NCI-H1417 treated with DMSO at 0.1 percent for 48 hours (cell line): ENCODE measurements at places on chromosomes 7 and 10.

GRCh38 chr10:132493756-132494290 lies 43.8 kb upstream of the INPP5A start:
- no peak for DNase-seq

- DNase-seq: no peak
Observed at GRCh38 chr7:155729847-155730246, 82.4 kb downstream of the SHH start.

DNA sequence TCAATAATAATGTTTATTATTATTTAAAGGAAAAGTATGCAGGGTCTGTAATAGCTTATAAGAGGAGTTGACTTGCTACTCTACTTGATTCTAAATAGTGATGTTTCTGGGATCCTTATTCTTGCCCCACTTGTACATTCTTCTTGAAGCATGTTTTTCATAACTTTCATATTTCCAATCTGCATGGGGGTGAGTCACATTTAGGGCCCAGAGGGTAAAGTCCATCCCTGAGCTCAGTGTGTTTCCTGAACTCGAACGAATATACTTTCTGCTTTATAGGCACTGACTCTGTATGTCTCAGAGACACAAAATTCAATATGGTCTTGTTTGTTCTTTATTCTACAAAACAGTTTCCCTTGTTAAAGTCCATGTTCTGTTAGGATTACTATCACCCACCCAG lies 61.0 kb upstream of the SMIM30 start:
- DNase-seq: no peak

- DNase-seq: no peak
Observed at GRCh38 chr7:148763622-148764021, 64.9 kb downstream of the CUL1 start.

- DNase-seq: no peak
Observed at GRCh38 chr7:31710171-31710570, 23.2 kb downstream of the PPP1R17 start.

DNA sequence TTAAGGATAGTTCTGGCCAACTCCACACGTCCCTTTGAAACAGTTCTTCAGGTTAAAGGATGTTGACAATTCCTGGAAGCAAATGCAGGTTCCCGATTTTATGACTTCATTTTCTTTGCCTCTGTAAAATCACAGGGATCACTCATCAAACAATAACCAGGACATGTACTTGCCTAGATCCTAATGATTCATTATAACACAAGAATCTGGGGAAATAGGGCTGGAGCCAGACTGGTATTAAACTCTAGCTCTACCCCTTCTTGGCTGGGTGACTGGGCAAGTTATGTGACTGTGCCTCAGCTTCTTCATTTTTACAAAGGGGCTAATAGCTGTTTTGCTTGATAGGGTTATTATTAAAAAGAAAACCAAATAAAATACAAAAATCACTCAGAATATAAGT lies 56.0 kb upstream of the KCND2 start:
- no peak for DNase-seq

GRCh38 chr10:1635340-1635739 lies 102.0 kb downstream of the ADARB2 start:
- DNase-seq: no peak

DNA sequence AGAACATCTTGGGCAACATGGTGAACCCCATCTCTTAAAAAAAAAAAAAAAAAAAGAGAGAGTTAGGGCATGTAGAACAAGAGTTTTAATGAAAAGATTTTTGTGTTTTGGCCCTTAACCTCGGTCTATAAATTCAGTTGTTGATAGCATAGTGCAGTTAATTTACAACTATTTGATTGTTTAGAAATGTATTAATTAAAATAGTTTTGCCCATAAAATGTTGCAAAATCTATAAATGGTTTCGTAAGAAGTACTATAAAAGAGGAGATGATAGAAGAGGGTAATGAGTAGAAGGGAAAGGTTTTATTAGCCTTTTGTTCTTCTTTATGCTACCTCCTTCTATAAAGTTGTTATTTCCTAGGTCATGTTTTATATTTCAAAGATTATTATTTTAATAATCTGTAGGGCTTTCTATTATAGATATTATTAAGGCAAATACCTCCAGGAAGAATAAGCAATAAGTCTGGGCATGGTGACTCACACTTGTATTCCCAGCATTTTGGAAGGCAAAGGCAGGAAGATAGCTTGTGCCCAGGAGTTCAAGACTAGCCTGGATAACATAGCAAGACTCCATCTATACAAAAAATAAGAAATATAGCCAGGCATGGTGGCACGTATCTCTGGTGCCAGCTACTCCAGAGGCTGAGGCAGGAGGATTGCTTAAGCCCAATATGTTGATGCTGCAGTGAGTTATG lies 73.3 kb downstream of the MCU start:
- DNase-seq: no peak
